ENCODE measurements at places on chromosomes 7 and 10.
A peak's percentile ranks its signal among the peaks of the same experiment; 100 is the strongest.

DNA sequence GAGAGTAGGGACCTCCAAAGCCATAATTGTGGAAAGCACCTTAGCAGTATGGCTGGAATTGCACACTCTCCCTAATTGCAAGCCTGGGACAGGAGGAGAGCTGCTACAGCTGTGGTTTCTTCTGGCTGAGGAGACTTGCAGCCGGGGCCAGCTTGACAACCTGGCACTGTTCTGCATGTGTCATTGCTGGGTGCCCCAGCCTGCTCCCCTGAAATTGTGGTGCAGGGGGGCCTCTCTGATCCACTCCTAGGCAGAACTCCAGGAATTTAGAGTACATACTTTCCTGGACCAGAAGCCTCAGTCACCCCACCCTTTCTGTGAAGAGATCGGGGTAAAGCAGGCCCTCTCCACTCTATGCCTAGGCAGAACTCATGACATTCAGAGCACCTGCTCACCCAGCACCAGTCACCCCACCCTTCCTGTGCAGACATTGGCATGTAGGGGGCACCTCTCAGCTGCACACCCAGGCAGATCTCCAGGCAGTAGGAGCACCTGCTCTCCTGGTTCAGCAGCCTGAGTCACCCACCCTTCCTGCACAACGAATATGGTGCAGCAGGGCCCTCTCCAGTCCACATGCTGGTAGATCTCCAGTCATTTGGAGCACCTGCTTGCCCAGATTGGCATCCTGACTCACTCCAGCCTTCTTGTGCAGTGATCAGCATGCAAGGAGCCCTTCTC, 34.4 kb upstream of the DYNC1I1 start:
- no peak for DNase-seq

GRCh38 chr7:132565885-132566284, 10.4 kb downstream of the PLXNA4 start:
- no peak for DNase-seq

DNA sequence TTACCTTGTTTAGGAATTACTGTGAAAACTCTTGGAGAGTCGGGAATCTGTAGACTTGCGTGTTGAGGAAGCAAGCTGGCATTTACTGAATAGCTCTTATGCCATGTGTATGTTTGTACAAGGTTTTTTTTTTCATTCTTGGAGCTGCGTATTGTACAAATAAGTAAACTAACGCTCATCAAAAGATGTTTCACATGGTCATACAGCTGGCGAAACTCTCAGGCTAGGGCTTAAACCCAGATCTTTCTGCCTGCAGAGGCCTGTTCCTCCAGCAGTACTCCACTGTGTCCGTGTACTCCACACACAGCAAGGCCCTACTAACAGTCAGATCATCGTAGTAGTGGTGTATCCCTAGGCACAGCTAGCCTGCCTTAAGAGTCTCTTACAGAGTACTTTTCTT, 7.4 kb downstream of the EDRF1 start:
- DNase-seq, result no peak

DNA sequence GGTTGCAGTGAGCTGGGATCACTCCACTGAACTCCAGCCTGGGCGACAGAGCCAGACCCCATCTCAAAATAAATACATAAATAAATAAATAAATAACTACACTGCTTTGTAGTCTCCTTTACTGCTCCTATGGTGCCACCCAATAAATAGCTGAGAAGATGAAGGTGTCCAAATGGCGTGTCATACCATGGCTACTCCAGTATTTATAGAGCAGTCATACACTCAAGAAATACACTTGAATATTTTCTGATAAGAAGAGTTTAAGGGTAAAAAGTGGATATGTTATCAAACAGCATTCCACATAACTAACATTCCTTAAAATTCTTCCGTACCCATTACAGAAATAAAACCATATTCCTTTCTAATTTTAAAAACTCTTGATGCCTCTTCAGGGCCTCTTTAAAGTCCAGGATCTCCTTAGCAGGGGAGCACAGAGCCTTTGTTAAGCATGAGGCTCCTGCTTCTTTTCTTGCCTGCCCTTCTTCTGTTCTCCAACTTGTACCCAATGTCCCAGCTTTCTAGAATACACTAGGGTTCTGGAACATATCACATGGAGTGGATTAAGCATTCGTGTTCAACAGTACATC, 7.9 kb upstream of the SAR1A start:
- no peak for DNase-seq

DNA sequence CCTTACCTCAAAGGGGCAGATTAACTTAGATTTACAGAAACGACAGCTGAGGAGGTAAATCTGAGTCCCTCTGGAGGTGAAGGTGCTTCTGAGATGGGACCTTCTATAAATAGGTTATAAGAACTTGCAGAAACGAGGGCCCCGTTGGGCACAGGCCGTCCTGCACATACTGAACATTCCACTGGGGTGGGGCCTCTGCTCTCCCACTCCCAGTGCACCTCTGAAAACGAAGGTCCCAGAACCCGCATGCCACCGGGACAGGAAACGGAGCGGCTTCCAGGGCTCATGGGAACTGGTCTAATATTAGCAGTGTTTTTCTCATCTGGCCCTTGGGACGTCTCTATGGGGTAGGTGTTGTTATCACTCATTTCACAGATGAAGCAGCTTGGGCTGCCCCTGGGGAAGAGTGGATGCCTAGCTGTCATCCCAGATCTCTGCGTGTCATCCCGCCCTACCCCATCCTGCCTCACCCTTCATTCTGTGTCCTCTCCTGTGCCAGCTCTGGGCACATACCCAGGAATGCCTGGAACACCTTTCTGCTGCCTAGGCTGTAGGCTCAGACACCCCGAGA, 19.6 kb downstream of the C10orf62 start:
- DNase-seq, result no peak

GRCh38 chr7:131562941-131563340, 6.5 kb upstream of the PODXL start:
- DNase-seq, result no peak

- DNase-seq, result no peak
Observed at GRCh38 chr10:14603534-14604102, 171.1 kb downstream of the FAM107B start.

- DNase-seq, result no peak
Observed at GRCh38 chr7:137328373-137329120, 15.0 kb downstream of the PTN start.

GRCh38 chr7:22853674-22854157, 31.1 kb upstream of the TOMM7 start:
- peak; percentile 79 for DNase-seq

GRCh38 chr7:126441745-126442144, 811.0 kb downstream of the GRM8 start:
- DNase-seq, result no peak

GRCh38 chr10:86331861-86332260, 34.7 kb downstream of the GRID1 start:
- DNase-seq, result no peak

DNA sequence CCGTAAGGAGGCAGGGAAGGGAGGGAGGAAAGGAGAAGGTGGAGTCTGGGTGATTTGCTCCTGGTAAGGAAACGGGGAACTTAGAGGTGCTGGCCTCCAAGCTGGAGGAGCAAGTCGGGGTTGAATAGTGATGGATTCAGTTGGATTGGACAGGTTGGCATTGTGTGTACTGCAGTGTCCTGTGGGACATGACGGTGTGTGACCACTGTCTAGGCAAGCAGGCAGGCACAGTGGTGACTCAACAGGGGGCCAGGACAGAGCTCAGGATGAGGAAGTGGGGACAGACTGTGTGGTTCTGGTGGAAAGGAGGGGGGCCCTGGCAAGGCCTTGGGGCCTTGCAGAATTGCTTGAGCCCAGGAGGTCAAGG, 48.8 kb downstream of the COL26A1 start:
- DNase-seq, result no peak

GRCh38 chr7:43311694-43312093, 199.2 kb downstream of the HECW1 start:
- DNase-seq, result no peak

GRCh38 chr10:30052062-30052461, 7.3 kb downstream of the JCAD start:
- no peak for DNase-seq

- no peak for DNase-seq
Observed at GRCh38 chr10:11336722-11337162, 274.7 kb downstream of the USP6NL start.

GRCh38 chr7:40827222-40828085, 692.6 kb downstream of the SUGCT start:
- DNase-seq, result no peak

GRCh38 chr10:101162677-101163076, 31.6 kb downstream of the TLX1 start:
- no peak for DNase-seq

DNA sequence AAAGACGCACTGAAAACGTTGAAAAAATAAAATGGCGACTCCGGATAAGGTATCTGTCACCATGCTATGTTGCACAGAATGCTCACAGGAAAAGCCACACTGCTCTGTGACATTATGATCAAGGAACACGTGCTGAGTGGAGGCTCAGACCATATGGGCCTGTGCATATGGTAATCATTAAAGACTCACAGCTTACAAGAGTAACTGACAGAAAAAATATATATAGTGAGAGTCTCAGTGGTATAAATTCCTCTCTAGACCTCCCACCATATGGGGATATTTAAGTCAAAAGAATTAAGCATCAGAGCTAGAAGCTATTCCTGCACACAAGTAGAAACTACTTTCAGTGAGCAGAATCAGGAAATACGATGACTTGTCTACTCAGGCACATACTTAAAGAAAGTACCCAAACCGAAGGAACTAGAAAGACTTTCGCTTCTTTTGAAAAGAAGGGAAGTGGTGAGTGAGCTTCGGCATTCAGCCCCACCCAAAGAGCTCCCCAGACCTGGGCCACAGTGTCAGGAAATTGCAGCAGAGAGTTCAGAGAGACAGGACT, 65.1 kb upstream of the MPP7 start:
- peak; percentile 63 for DNase-seq

GRCh38 chr7:405489-406211, 114.0 kb downstream of the PDGFA start:
- DNase-seq, result no peak
